Stimulated activated CD4-positive, alpha-beta T cell treated with anti-CD3 and anti-CD28 coated beads, Interleukin-1b, Interleukin-23, amount 100 ng/mL, for 4 hours (primary cell): ENCODE measurements at places on chromosomes 6 and 20.

GRCh38 chr6:32194825-32195651 is 2.6 kb upstream of the GPSM3 start:
- DNase-seq = no peak

DNA sequence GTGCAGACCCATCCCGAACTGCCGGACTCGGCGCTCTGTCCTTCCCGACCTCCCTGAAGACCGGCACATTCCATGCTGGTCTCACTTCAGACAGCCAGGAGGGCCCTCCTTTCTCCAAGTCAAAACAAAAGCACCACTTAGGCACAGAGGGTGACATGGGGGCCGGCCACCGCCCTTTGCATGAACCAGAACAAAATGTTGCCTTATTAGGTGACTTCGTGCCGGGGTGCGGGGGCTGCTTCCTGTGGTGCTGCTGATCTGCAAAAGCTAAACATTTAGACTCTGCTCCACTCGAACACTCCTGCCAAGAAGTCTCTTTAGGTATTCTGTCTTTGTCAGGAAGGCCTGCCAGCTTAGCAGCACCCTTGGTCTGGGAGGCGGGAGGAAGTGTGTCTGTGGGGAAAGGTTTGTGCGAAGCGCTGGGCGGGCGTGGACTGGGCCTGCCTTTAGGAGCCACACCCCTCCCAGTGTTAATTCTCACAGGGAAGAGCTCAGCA is 133.8 kb downstream of the SMOC2 start:
- DNase-seq = no peak

DNA sequence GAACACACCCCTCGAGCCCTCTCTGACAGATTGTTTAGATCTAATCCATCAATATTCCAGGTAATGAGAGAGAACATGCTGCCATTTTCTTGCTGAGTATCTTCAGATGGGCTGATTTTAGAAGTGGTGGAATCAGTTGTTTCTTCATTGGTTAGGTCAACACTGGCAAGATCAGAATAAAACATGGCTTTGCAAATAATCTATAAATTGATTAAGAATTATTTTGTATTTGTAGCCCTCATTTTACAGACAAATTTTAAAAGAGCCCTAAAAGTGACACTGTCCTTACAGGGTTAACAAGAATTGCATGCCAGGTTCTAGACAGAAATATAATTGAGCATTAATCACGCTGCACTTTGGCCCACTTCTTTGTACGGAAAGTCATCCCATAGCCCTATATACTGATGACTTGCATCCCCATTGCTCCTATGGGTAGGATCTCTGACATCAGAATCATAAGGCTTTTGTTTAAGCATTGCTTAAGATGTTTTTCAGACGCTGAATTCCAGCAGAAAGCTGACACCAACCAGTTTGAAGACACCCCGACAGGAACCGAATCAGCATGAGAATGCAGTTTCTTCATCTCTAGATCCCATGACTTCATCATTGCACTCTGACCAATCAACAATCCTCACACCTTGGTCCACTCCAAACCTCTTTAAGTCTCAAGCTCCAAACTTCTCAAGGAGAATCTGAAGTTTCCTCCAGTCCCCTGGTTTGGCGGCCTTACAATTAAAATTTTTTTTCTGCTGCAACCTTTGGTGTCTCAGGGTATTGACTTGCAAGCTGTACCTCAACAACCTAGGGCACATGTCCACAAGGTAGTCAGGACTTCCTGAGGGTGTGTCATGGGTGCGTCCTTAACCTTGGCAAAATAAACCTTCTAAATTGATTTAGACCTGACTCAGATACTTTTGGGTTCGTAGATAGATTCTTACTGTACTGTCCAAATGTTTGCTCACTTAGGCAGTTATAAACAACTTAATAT is 7.8 kb downstream of the TDP2 start:
- DNase-seq = no peak

DNA sequence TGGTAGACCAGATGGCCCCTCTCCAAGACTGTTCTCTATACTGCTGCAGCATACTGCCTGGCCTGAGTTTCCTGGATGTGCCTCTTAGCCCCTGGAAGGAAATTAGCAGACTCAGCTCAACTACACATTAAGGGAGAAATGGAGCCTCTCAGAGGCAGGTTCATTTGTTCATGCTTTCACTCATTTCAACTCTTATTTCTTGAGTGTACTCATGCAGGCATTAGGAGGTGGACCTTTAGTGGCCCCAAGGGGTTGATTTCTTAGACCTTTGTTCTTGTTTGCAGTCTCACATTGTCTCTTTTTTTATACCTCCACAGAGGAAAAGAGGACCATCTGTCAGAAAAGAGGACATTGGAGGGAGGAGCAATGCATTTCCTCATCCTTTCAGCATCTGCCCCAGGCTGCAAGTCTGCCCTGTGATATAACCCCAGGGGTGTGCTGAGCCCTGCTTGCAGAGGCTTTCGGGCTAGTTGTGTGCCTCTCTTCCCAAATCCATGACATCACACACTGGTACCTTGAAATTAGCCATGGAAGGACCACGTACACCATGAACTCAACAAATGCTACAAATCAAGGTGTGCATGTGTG is 456.2 kb downstream of the CD83 start:
- DNase-seq = no peak
